ENCODE measurements at places on chromosomes 2 and 18. TPM values are rescaled to one million over a fixed set of nuclear protein-coding genes. Genes with fewer than 3 reads are reported as not detected.

The ELOA2 gene
- total RNA-seq = not detected

The HOXD3 gene
- total RNA-seq = not detected

The SERPINB3 gene
- not detected for total RNA-seq

The TMEM163 gene
- 11.6 TPM for total RNA-seq

The ASB18 gene
- total RNA-seq = not detected

The TMEM247 gene
- total RNA-seq = not detected

The PASK gene
- total RNA-seq = 36.2 TPM

The NAPG gene
- 62.5 TPM for total RNA-seq

DNA sequence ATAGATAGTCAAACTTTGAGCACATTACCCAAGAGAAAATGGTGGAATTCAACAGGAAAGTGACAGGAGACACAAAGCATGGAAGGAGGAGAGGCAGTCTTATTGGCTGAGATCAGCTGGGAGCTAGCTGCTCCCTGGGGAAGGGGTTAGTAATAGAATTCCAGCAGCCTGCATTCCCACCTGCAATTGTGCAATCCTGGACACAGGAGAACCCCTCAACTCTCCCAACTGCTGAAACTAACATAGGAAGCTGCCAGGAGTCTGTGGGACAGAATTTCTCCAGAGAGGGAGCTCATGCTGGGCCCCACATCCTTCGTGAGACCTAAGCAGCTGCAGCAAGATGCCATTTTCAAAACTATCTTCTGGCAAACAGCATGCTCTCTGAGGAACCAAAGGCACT is 69.8 kb upstream of the ACVR1C start:
- H3K27me3 ChIP-seq = no peaks in the 10 kb centered on the region
- H3K27ac ChIP-seq = no peak overlapping the region
- no peaks in the 10 kb centered on the region for H3K36me3 ChIP-seq
- H3K4me3 ChIP-seq = no peak overlapping the region
- no peak for DNase-seq

DNA sequence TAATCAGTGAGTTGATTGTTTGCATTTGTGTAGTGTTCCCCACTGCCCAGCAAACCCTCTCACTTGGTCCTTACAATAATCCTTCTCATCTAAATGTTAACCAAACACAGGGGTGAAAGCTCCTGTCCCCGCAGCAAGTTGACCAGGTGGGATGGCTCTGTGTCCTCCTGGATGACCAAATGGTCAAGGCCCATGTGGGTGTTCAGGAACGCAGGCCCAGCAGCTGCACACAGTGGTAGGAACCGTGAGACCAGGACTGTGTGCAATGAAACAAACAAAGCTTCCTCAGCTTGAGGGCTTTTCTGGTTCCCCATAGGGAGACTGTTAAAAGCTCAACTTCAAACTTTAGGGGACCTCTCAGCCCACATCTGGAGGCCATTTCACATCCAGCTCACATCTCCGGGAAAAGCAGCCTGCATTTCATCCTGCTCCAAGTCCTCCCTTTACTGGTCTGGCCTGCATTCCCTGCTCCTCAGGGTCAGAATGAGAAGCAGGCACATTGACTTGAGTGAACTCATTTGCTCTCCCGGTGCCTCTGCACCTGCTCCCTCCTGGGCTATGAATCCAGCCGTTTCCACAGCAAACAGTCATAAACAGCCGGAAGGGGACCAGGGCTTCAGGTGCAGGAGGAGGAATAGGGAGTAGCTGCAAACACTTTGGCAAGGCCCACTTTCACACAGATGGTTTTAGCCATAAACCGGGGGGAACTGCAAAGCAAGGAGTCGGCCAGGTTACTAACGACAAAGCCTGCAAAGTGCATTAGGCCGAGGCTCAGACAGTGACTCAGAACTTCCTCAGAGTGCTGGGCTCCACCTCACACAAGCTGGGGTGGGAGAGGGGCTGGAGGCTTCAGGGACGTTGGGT is 144.7 kb downstream of the CAPN13 start:
- H3K4me1 ChIP-seq = no peaks in the 10 kb centered on the region
- H3K36me3 ChIP-seq = no peaks in the 10 kb centered on the region
- no peaks in the 10 kb centered on the region for H3K27me3 ChIP-seq
- no peak overlapping the region for H3K4me3 ChIP-seq
- H3K27ac ChIP-seq = no peak overlapping the region
- DNase-seq = no peak

- H3K4me1 ChIP-seq = no peaks in the 10 kb centered on the region
- no peak for DNase-seq
- H3K27me3 ChIP-seq = no peaks in the 10 kb centered on the region
- H3K36me3 ChIP-seq = no peaks in the 10 kb centered on the region
Measured at GRCh38 chr2:41580806-41581205, 467.0 kb upstream of the PKDCC start.

- no peak for DNase-seq
- peaks cover 17% of the 10 kb centered on the region for H3K4me1 ChIP-seq
- no peaks in the 10 kb centered on the region for H3K27me3 ChIP-seq
- no peaks in the 10 kb centered on the region for H3K36me3 ChIP-seq
Measured at GRCh38 chr18:22268641-22269128, 99.3 kb downstream of the GATA6 start.

- H3K27ac ChIP-seq = no peak overlapping the region
- no peak for DNase-seq
Measured at GRCh38 chr2:73043929-73044832, 27.3 kb downstream of the SFXN5 start.

GRCh38 chr18:36829362-36830157 is 633 bp downstream of the KIAA1328 start:
- H3K27ac ChIP-seq = peak overlapping the region; percentile 80
- no peaks in the 10 kb centered on the region for H3K36me3 ChIP-seq
- DNase-seq = no peak
- no peaks in the 10 kb centered on the region for H3K27me3 ChIP-seq
- peaks cover 17% of the 10 kb centered on the region for H3K4me1 ChIP-seq

DNA sequence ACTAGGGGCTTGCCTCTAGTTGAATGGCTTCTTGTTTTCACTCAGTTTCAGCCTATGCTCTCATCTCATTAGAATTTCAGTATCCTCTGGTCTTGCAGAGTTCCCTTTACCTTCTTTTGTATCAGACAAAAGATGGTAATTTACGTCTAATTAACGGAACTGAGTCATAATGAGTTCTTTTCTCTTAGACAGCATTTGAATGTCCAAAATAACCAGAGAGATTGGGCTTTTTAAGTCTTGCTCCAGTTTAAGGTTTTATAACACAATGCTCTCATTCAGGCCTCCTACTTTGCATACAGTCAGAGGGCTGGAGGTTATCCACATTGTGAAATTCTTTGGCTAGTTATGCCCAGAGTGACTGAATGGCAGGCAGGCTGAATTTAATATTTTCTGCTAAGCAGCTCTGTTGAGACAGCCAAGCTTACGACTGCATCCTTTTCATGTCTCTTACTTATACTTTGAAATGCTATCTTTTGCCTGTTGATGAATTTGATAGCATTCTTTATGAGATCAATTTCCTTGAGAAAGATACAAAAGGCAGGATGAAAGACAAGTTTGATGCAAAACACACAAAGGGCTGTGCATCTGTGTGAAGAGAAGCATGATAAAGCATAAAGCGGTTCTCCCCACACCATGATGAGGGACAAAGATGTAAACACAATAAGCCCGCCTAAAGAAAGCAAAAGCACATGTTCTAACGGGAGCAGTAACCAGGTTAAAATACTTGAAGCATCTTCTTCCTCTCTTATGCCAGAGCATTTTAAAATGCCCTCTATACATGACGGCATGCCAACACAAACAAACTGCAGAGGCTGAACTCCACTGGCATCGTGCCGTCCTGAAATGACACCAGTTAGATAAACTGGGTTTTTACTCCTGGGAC is 90.0 kb downstream of the CDH2 start:
- no peak overlapping the region for H3K4me3 ChIP-seq
- no peak for DNase-seq
- no peaks in the 10 kb centered on the region for H3K27me3 ChIP-seq
- H3K36me3 ChIP-seq = no peaks in the 10 kb centered on the region
- H3K4me1 ChIP-seq = no peaks in the 10 kb centered on the region

DNA sequence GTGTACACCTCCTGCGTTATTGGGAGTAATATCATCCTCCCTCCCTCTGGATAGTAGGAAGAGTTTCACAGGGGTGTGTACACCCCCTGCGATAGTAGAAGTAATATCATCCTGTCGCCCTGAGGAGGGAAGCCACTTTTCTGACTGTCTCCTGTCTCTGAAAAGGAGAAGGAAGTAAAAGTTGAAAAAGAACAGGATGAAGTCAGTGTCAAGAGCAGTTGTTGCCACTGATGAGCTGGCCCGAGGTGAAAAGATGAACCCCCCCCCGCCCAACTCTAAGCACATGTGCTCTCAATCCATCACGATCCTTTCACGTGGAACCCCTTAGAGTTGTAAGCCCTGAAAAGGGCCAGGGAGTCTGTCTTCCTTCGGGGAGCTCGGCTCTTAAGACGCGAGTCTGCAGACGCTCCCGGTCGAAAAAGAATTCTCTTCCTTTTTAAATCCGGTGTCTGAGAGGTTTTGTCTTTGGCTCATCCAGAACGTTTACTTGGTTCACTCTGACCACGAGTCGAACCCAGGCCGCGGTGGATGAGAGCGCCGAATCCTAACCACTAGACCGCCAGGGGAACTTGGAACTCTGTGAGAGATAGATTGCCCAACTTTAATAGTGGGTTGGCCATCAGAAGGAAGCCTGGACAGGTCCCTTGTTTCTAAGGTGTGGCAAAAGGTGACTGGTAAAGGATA is 22.4 kb upstream of the NAGK start:
- H3K4me1 ChIP-seq = no peaks in the 10 kb centered on the region
- H3K27ac ChIP-seq = no peak overlapping the region
- no peak overlapping the region for H3K4me3 ChIP-seq
- no peaks in the 10 kb centered on the region for H3K27me3 ChIP-seq

DNA sequence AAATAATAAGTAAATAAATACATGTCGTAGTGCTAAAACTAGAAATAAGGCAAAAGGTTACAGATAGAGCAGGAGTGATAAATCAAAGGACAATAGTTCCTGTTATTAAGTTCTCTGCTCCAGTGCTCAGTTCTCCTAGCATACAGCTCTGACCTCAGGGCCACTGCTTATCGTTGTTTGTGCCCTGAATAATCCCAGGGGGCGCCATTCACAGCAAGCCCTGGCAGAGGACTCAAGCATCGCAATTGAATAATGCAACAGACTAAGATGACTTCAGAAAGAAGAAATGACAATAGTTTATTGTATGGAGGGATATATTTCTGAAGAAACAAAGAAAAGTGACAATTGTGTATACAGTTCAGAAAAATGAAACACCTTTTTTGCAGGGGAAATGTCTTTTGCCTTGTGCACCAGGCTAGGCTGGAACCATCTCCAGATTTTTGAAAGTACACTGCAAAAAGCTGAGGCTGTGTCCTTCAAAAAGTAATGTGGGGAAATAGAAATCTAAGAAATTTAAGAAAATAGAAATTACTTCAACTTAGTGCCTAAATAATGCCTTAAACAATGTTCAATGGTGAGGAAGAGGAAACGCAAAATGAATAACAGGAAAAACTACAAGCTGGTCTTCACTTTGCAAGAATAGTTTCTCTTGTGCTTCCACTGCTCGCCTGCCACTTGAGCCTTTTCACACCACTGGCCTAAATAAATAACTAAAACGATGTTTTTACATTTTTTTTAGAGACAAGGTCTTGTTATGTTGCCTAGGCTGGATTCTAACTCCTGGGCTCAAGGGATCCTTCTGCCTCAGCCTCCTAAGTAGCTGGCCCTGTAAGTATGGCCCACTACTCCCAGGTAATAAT is 19.0 kb upstream of the CCNYL1 start:
- no peaks in the 10 kb centered on the region for H3K36me3 ChIP-seq
- no peak overlapping the region for H3K27ac ChIP-seq
- no peaks in the 10 kb centered on the region for H3K27me3 ChIP-seq
- H3K4me1 ChIP-seq = no peaks in the 10 kb centered on the region
- no peak overlapping the region for H3K4me3 ChIP-seq

- no peaks in the 10 kb centered on the region for H3K4me1 ChIP-seq
- no peak for DNase-seq
- no peaks in the 10 kb centered on the region for H3K36me3 ChIP-seq
Measured at GRCh38 chr2:239538357-239539052, 137.7 kb upstream of the HDAC4 start.

GRCh38 chr2:47065771-47066380 is 89.2 kb downstream of the STPG4 start:
- peaks cover 33% of the 10 kb centered on the region for H3K4me1 ChIP-seq
- DNase-seq = no peak
- H3K36me3 ChIP-seq = peaks cover 37% of the 10 kb centered on the region
- no peak overlapping the region for H3K27ac ChIP-seq
- no peak overlapping the region for H3K4me3 ChIP-seq

DNA sequence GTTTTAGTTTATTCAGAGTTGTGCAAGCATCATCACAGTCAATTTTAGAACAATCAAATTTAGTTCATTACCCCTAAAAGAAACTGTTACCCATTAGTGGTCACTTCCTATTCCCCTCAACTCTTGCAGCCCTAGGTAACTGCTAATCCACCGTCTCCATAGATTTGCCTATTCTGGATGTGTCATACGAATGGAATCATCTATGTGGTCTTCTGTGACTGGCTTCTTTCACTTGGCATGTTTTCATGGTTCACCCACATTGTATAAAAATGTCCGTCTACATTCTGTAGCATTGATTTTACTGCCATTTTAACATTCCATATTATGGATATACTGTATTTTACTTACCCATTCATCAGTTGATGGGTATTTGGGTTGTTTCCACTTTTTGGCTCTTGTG is 5.3 kb upstream of the CEP68 start:
- H3K27ac ChIP-seq = no peak overlapping the region
- no peaks in the 10 kb centered on the region for H3K36me3 ChIP-seq
- no peak for DNase-seq
- no peaks in the 10 kb centered on the region for H3K27me3 ChIP-seq
- H3K4me3 ChIP-seq = no peak overlapping the region

- no peak for DNase-seq
- H3K4me1 ChIP-seq = no peaks in the 10 kb centered on the region
- H3K36me3 ChIP-seq = no peaks in the 10 kb centered on the region
- no peaks in the 10 kb centered on the region for H3K27me3 ChIP-seq
Measured at GRCh38 chr2:198807131-198807530, 650.6 kb downstream of the SATB2 start.

- DNase-seq = no peak
- H3K4me3 ChIP-seq = no peak overlapping the region
- H3K27me3 ChIP-seq = no peaks in the 10 kb centered on the region
- peaks cover 28% of the 10 kb centered on the region for H3K4me1 ChIP-seq
Measured at GRCh38 chr2:224938651-224939182, 103.6 kb downstream of the DOCK10 start.

DNA sequence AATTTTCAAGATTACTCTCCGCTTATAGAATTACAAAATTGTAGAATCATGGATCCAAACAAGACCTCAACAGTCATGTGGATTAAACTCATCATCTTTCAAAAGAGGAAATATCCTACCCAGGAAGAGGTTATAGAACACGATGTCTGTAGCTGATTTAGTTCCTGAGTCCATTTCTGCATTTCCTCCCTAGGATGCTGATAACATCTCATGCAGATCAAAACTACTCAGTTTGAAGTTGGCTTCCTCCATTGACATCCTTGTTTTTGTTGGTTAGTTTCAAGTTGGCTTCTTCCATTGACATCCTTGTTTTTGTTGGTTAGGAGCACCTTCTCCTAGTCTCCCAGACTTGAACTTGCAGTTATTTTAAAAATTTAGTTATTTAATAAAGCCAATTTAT is 147.5 kb downstream of the PARD3B start:
- DNase-seq = no peak
- no peaks in the 10 kb centered on the region for H3K4me1 ChIP-seq
- H3K36me3 ChIP-seq = no peaks in the 10 kb centered on the region
- no peaks in the 10 kb centered on the region for H3K27me3 ChIP-seq
- no peak overlapping the region for H3K27ac ChIP-seq

GRCh38 chr2:46364797-46365457 is 67.7 kb downstream of the EPAS1 start:
- no peak overlapping the region for H3K27ac ChIP-seq
- no peaks in the 10 kb centered on the region for H3K36me3 ChIP-seq
- peak; percentile 78 for DNase-seq
- H3K4me1 ChIP-seq = peaks cover 23% of the 10 kb centered on the region
- no peaks in the 10 kb centered on the region for H3K27me3 ChIP-seq

GRCh38 chr2:97970293-97971060 is 25.3 kb downstream of the TMEM131 start:
- H3K36me3 ChIP-seq = no peaks in the 10 kb centered on the region
- H3K4me1 ChIP-seq = no peaks in the 10 kb centered on the region
- H3K27me3 ChIP-seq = no peaks in the 10 kb centered on the region
